ENCODE measurements at places on chromosomes 6 and 20.

DNA sequence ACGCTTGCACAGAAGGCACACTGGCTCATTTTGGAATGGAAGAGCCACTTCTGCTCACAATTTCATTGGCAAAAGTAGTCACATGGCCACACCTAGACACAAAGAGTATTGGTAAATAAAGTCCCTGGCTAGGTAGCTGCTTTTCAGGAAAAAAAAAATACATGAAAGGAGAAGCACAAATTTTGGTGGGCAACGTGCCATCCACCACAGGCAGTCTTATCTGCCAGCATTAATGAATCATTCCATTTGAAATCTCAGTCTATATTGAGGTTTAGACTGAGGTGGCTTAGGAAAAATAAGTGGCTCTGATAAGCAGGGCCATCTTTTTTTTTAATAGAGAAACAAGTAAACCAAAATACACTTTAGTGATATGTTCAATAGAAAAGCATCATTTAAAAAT is 44.3 kb downstream of the ADGRB3 start:
- DNase-seq: no peak

GRCh38 chr6:149127212-149127611 is 190.3 kb upstream of the TAB2 start:
- no peak for DNase-seq

GRCh38 chr20:10306440-10307358 is 88.1 kb downstream of the SNAP25 start:
- DNase-seq: no peak

GRCh38 chr6:51019806-51020205 is 201.1 kb downstream of the TFAP2B start:
- DNase-seq: no peak

DNA sequence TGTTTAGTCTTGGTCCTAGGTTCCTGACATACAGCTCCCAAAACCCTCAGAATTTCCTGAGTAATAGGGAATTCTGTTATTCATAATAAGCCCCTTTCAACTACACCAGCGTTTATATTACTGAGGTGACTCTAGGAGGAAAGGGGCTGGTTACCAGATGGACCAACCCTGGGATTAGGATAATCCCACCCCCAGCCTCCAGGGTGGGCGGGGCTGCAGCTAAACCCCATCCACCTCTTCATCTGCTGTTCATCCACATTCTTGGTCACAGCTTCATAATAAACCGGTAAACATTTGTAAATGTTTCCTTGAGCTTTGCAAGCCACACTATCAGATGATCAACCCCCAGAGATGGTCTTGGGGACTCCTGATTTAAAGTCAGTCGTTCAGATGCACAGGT is 38.3 kb downstream of the NINL start:
- DNase-seq: no peak

DNA sequence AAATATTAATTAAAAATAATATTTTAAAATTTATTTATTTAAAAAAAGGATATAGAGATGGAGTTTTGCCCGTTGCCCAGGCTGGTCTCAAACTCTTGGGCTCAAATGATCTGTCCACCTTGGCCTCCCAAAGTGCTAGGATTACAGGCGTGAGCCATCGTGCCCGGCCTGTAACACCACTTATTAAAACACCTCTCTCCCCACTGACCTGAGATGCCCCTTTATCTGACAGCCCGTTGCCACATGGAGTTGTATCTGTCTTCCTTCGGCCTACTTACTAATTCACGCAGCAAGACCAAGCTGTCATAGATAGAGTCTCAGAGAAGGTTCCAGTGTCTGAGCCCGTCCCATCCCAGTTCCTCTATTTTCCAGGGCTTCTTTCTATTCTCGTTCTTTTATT is 30.7 kb downstream of the KIF25 start:
- no peak for DNase-seq

DNA sequence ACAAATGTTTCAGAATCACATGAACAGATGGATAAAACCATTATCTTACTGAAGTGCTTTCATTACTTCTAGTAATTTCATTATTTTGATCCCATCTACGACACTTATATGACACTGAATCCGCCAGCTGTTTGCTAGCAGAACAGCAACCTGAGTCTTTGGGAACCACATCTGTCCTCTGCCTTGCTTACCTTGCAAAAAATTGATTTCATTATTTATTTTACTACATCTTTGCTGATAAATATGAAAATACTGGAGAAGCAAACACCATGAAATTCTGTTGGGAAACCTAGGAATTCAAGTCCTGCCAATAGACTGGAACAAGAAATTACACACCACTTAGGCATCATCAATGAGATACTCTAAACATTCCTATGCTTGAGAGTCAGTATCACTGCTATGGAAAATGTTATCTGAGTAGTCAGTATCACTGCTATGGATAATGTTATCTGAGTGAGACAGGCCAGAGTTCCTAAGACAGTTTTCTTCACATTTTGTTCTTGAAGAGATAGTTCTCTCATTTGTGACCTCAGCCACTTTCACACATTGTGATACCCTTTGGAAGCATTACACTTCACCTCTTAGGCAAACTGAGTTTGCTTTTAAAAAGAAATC is 91.9 kb downstream of the PDE10A start:
- no peak for DNase-seq

DNA sequence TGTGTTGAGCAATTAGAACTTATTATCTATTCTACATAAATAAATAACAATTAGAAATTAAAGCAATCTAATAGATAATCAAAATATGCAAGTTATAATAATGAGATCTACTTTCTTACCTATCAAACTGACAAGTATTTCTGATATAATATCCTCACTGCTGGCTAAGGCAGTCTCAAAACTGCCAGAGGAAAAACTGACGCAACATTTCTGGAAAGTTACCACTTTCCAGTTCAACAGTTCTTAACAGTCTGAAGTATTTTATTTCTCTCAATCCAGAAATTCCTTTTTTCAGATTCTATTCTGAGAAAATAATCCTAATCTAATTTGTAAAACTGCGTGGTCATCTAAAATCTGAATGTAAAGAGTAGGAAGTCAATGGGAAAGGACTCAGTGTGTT is 121.0 kb downstream of the TRDN start:
- DNase-seq: no peak

- peak; percentile 58 for DNase-seq
Measured at GRCh38 chr20:39885975-39886649, 802.9 kb downstream of the MAFB start.

Measured in omental fat pad (tissue), 4 donors.